Uterine smooth muscle cell (primary cell): ENCODE measurements at places on chromosomes 6 and 20. TPM values are rescaled to one million over a fixed set of nuclear protein-coding genes. Genes with fewer than 3 reads are reported as not detected.

Gene KIF25
- total RNA-seq: not detected in 2 replicates

Gene ZFP57
- total RNA-seq: 0.11 TPM in 1 of 2 replicates, not detected in the other

Gene CNKSR3
- total RNA-seq: 5.0 and 5.9 TPM in 2 replicates

Gene OXT
- total RNA-seq: not detected in 2 replicates

Gene CDC25B
- 18.9 and 30.5 TPM in 2 replicates for total RNA-seq

Gene HLA-DRA
- total RNA-seq: not detected in 2 replicates

Gene SH3BGRL2
- total RNA-seq: 4.4 and 6.7 TPM in 2 replicates

Gene PRDM1
- total RNA-seq: 3.3 and 3.4 TPM in 2 replicates

Gene DNPH1
- 62.9 and 63.7 TPM in 2 replicates for total RNA-seq

Gene CDSN
- total RNA-seq: not detected in 2 replicates

Gene SAMD10
- total RNA-seq: 0.87 and 1.00 TPM in 2 replicates

Gene UST
- 10.8 and 27.1 TPM in 2 replicates for total RNA-seq

Gene PAK5
- not detected in 2 replicates for total RNA-seq
